Stromal cell of bone marrow (primary cell): ENCODE measurements at places on chromosomes 2 and 18.

GRCh38 chr2:138237667-138238384, 263.7 kb upstream of the SPOPL start:
- no peak for DNase-seq

- DNase-seq: no peak
Measured at GRCh38 chr2:157890969-157891642, 15.0 kb upstream of the ACVR1 start.

DNA sequence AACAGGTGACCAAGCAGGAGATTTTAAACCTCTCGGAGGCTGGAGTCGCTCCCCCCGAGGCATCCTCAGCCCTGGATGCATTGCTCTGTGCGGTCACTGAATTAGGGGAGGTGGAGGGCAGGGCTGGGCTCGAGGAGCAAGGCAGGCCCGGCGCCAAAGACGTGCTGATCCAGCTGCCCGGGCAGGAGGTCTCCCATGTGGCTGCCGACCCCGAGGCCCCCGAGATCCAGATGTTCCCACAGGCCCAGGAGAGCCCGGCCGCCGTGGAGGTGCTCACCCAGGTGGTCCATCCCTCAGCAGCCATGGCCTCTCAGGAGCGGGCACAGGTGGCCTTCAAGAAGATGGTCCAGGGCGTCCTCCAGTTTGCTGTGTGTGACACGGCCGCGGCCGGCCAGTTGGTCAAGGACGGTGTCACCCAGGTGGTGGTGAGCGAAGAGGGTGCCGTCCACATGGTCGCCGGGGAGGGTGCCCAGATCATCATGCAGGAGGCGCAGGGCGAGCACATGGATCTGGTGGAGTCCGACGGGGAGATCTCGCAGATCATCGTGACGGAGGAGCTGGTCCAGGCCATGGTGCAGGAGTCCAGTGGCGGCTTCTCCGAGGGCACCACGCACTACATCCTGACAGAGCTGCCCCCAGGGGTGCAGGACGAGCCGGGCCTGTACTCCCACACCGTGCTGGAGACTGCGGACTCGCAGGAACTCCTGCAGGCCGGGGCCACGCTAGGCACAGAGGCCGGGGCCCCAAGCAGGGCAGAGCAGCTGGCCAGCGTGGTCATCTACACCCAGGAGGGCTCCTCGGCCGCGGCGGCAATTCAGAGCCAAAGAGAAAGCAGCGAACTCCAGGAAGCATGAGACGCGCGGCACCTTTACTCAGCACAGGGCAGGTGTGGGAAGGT, 145.1 kb downstream of the PTGR3 start:
- no peak for DNase-seq

GRCh38 chr2:86107031-86107430, 996 bp downstream of the PTCD3 start:
- DNase-seq: no peak

DNA sequence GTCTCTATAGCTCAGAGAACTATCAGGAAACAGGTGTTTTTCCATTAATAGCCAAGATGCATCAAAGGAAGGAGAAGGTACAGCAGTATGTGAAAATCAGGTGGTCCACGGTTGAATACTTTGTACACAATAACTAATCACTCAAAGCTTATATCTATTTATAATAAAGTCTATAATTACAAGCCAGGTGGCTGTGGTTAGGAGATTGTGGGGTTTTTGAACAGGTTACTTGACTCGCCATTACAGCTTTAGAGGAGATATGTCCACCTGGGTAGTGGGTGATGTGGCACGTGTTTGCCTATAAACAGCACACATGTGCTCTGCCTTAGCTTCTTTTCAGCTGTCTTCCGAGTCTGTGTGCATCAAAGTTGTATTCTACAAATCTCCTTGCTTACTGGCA, 892.2 kb upstream of the ZEB2 start:
- no peak for DNase-seq

DNA sequence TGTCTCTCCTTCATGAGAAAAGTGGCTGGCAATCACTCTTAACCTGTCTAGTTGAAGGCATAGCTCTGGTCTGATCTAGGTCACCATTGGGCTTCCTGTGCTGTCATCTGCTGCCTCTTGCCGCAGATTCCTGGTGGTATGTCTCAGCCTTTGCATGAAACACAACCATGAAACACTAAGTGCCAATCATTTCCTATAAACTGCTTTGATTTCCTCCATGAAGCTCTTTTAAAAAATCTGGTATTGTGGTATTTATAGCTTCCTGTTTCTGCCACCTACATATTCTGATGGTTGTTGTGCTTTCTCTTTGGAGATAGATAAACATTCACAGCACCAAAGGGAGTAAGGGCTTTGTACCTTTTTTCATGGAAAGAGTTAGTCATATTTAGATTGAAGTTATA, 120.0 kb upstream of the EPC2 start:
- no peak for DNase-seq

DNA sequence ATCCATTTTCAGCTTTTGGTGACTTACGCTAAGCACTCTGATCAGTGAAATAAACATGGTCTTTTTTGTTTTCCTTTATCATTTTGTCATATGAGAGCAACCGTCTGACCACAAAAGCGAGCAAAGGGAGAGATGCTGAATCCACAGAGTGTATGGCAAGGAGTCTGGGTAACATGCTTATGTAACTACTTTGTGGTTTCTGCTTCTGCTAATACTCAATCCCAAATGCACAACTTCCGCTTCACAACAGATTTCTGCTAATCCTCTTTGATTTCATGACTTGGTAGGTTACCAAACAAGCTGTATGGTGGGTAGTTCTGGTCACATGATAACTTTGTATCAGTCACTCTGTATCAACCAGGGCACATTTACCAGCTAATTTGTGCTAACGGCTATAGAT, 908.4 kb upstream of the CRIM1 start:
- DNase-seq: no peak

DNA sequence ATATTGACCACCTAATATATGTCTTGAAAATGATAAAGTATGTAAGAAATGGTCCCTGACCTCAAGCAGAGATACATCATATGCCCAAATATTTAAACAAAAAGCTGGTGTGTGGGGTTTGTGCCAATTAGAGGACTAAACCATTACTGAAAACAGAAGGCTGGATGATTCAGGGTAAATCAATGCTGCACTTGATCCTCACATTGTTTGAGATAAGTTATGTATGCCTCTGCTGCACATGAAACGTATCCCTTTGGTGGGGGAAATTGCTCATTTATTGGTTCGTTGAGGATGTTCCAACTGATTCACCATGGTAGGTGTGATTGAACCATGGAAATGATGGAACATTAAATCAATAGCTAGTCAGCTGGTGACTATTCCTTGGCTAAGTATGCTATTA, 24.7 kb upstream of the DARS1 start:
- no peak for DNase-seq

DNA sequence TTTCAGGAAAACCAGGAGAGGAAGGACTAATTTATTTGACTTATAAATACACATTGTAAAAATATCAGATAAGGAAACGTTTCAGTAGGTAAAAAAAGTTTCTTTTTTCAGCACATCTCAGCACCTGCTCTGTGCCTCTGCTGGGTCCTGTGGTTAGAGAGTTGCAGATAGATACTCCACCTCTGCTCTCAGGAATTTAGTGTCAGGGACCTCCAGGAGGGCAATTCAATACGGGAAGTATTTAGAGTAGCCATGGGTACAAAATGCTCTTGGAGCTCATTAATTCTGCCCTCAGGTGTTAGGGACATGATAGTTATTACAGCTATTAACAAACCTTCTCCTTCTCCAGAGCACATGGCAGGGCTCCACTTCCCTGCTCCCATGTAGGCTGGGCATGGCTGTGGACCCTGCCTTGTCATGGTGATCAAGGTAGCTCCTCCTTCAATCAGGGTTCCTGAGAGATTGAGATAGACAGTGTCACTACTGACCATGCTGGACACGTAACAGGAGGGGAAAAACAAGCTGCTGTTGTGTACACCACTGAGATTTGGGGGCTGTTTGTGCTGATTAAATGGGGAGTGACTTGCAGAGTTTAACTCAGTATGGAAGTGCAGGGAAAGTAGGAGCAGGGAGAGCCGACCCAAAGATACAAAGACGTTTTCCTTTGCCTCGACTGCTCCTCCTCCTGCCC, 185.6 kb upstream of the COPS8 start:
- DNase-seq: no peak

DNA sequence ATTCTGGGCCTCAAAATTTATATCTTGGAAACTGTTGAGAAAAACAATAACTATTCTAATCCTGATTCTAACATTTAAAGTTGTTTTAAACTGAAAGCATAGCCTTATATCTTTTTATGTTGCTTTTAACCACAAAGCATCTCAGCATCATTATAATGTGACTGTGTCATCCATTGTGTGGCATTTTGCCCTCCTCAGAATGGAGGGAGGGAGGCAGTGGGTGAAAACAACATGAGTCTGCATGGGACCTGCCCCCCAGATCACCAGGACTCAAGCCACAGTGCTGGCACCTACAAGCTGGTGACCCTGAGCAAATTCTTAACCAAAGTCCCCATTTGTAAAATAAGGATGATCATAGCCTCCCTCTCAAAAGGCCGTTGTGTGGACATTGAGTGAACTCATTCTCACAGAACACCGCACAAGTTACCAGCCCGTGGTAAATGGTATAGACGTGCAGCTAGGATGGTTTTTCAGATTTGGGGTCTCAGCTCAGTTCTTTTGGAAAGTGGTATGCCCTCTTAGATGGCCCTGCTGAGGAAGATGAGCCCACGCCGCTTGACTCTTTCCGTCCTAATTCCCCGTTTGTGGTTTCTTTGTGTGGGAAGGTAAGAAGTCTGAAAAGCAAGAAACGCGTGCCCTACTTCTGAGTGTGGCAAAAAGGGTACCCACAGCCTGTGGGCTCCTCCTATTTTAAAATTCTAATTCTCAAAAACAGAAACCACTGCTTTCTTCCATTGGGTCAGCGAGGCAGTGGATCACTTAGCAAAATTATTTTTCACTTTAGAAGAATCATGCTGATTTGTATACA, 305.0 kb upstream of the ID2 start:
- peak; percentile 6 for DNase-seq

DNA sequence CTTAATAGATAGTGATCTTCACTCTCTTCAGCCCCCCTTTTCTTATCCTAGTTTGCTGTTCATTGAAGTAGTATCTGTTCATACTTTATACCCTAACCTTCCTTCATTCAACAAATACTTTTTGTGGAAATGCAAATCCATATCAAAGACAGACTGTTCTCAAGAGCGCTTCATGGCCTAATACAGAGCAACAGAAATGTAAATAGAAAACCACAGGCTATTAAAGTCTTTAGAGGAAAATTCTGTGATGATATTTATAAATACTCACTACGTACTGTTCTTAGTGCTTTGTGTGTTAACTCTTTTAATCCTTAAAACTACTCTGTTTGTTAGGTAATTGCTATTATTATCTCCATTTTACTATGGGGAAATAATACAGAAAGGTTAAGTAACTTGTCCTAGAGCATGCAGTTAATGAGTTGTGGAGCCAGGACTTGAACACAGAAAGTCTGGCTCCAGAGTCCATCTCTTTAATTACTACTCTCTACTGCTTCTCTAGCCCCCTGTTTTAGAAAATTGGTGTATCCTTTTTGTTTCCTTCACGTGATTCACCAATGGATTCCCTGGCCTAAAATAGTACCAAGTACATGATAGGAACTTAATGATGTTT, 2.9 kb downstream of the MDH1 start:
- no peak for DNase-seq

GRCh38 chr2:233101816-233102215, 41.7 kb downstream of the INPP5D start:
- DNase-seq: no peak

DNA sequence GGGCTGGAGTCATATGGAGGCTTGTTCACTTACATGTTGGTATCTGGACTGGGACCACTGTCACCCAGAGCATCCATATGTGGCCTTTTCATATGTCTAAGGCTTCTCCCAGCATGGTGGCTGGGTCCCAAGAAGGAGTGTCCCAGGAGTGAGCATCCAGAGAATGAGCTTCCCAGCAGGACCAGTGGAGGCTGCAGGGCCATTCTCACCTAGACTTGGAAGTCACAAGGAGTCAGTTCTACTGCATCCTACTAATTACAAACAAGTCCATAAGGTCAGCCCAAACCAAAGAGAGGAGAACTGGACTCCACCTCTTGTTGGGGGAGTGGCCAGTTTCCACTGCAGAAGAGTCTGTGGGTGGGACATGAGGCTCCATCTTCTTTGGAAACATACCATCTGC, 5.1 kb upstream of the TEX51 start:
- no peak for DNase-seq

GRCh38 chr2:230582851-230583283, 129.8 kb upstream of the CAB39 start:
- DNase-seq: no peak

DNA sequence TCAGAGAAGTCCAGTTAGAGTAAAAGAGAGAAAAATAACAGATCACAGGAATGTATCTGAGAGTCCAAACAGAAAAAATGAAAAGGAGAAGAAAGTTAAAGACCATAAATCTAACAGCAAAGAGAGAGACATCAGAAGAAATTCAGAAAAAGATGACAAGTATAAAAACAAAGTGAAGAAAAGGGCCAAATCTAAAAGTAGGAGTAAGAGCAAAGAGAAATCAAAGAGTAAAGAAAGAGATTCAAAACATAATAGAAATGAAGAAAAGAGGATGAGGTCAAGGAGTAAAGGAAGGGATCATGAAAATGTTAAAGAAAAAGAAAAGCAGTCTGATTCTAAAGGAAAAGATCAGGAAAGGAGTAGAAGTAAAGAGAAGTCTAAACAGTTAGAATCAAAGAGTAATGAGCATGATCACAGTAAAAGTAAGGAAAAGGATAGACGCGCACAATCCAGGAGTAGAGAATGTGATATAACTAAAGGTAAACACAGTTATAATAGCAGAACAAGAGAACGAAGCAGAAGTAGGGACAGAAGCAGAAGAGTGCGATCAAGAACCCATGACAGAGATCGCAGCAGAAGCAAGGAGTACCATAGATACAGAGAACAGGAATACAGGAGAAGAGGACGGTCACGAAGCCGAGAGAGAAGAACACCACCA, 52.4 kb downstream of the PPIG start:
- DNase-seq: no peak

- DNase-seq: peak; percentile 31
Measured at GRCh38 chr2:192190474-192190873, 4.3 kb downstream of the TMEFF2 start.

DNA sequence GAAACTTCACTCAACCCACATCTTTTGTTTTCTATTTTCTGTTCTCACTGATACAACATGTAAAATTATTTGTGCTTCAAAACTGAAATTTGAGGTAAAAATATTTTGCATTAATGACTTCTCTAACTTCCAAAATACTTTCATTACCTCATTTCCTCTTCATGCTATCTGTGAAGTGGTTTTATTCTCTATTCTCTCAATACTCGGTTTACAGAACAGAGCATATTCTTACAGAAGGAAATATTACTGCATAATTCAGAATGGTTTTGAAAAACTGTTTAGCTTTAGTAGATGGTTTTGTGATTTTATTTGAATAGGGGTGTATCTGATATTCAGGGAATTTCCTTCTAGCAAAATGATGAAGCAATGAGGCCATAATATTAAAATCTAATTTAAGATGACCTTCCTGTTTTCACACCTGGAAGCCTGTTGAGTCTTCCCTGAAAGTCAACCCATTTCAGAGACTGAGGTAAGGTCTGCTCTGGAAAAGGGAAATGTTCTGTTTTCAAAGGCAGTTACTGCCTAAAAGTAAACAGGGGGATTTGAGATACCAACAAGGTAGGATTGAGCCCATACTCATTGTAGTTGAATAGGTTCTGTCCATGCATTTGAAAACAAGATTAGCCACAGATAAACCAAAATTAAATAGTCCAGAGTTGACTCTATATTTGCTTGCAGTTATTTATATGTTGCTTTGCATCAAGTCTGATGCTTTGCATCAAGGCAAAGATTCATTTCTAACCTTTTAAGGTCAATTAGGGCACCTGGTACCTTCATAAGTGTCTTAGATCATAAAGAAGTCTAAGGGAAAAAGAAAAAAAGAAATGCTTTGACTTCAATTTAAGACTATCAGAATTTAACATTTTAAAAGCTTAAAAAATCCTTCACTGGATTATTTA, 50.8 kb upstream of the PEX13 start:
- DNase-seq: no peak
